Activated naive CD4-positive, alpha-beta T cell treated with anti-CD3 and anti-CD28 coated beads, Interleukin-2, amount 10 ng/mL, durations not matched to agents 7 days and 5 days (primary cell): ENCODE measurements at places on chromosomes 16 and 17.

DNA sequence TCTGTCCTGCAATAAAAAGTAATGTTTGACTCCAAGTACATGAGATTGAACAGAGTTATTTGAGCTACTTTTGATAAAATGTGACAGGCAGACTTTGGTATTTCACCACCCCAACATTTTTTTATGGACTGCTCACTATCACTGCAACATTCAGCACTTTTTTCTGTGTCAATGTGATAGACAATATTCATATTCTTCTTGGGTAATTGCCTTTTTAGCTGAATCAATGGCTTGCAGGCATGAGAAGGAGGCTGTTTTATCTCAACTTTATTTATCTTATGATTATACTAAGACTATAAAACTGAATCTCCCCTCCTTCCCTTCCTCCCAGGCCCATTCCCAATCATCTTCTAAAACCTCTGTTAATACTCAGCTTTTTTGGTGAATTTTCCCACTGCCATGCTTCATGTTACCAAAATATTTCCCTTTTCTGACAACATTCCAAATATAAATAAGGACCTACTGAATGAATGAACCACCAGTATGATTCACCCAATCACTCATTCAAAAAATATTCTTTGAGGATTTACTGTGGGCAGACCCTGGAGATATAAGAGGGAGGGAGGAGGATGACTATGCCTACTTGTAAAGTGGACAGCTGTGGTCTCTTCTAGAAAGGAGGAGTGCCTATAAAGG is 67.6 kb downstream of the CDH13 start:
- no peak for DNase-seq

DNA sequence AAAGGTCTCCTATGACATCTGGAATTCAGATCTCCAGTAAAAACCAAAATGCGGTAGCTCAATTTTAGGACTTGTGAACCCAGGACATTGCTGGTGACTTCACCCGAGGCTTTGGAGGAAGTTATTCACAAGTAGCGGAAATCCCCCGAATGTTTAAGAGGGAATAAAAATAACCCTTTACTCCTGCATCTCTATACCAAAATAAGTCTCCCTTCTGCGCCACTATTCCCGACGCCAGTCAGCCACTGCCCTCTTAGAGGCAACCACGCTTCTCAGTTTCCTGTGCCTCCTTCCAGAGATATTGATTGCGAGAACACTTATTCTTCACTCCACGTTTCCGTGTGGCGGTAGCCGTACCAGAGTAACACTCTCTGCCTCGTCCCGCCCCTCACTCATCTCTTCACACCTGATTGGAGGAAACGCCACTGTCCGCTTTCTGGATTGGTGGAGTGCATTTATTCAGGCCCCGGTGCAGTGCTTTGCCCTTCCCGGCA is 27.4 kb downstream of the EMP2 start:
- DNase-seq, result peak; percentile 43

DNA sequence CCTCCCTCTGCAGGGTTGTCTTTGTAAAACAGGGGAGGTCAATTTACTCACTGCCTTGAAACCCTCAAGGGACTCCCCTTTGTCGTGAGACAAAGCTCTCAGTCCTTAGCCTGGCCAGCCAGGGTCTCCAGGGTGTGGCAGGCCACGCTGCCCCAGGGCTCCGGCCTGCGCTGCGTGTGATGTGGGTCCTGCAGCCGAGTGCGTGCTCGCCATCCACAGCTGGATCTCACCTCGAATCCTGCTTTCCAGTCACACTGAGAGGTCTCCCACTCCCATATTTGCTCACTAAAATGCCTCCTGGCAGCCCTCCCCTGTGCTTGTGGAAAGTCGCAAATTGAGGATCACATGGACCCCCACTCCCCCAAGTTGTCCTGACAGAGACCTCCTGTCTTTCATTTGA is 10.0 kb upstream of the CLEC18C start:
- no peak for DNase-seq

DNA sequence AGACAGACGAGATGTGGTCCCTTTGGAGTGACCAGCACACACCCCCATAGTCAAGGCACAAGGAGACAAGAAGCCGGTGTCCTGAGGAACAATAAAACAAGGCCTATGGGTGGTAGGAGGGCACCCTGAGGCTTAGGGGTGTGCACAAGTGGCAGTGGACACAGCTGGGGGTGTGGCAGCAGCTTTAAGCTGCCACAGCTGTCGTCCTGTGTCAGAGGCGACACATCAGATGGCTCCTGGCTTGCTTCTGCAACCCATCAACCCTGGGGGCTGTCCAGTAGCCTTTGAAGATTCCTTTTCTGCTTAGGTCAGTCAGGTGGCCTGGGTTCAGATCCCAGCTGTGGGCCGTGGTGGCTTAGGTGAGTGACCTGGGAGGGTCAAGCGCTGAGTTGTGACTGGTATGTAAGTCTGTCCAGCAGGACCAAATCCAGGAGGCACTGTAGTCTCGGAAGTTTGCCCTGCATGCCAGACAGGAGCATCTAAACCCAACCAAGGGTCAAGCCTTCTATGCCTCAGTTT is 15.8 kb downstream of the DRC3 start:
- no peak for DNase-seq

DNA sequence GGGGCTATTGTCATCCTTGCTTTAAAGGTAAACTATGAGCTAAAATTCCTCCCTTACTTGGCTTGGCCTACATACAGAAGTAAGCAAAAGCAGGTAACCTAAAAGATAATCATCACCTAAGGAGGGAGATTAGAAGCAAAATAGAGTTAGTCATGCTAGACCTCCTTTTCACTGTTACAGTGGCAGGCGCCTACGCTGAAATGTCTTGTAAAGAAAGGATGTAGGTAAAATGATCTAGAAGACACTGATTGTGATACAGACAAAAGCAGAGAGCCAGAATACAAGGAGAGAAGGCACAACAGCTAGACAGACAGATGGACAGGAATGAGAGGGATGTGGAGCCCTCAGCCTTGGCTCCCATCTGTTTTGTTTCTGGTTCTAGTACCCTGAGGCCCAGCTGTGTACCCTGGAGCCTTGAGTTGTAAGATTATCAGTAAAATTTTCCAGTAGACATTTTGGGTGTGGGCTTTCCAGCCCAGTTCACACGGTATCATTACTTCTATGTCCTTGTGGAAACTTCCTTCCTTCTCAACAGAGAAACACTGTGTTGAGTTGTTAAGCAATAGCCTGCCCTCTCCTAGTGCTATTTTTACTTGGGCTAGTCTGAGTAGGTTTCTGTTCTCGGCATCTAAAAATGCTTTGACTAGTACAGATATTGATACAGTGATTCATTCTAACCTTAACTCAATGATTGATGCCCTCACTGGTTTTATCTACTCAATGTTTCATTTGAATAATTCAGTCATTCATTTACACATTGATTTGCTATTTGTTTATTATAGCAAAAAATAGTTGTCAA is 7.7 kb upstream of the C16orf78 start:
- no peak for DNase-seq

- no peak for DNase-seq
Measured at GRCh38 chr17:44887971-44888954, 11.0 kb downstream of the EFTUD2 start.

GRCh38 chr17:79951361-79952264 is 84.1 kb downstream of the TBC1D16 start:
- DNase-seq, result peak; percentile 16

DNA sequence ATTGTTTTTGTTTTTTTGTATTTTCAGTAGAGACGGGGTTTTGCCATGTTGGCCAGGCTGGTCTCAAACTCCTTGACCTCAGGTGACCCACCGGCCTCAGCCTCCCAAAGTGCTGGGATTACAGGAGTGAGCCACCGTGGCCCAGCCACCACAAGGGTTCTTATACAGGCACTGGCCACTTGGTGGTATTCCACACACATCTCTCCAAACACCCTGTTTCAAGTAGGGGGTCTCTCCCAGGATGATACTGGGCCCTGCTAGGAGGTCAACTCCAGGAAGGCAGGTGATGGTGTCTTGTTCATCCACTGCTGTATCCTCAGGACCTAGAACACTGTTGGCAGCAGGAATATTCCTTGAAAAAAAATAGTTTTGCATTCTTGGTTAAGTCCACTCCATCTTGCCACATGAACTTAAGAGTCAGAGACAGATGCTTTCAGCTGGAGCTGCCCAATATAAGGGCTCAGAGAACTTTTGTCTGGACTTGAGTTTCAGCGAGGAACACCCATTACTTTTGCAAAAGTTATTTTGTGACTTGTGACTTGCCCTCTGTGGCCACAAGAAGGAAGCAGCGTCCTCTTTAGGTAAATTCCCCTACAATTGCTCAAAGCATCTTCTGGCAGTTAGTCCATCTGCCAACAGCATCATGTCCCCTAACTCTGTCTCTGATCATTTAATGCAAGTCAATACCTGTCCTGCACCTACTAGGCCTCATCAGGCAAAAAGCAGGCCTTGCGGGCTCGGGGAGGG is 7.4 kb upstream of the EEF2K start:
- no peak for DNase-seq

DNA sequence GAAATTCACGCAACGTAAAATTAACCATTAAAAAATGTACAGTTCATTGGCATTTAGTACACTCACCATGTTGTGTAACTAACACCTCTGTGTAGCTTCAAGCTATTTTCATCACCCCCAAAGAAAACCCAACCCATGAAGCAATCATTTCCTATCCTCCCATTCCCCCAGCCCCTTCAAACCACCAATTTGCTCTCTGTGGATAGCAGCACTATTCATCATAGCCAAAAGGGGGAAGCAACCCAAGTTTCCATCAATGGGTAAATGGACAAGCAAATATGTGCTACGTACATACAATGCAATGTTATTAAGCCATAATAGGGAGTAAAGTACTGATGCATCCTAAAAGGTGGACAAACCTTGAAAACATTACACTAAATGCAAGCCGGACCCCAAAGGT is 10.9 kb upstream of the KRT222 start:
- DNase-seq, result no peak

DNA sequence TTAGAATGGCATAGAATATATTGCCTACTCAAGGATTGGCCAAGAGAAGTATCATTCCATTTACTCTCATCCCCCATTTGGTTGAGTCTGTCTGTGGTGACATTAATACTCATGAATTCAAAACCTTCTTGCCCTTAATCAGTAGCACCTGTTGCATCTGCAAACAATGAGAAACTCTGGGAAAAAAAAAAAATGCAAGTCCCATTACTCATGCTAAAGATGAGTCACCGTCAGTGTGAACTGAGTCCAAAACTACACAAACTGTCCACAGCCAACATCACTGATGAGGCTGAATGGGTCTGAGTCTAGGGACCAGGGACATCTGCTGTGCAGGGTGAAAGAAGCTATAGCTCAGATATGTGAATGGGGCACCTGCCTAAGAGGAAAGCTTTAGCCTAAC is 96.9 kb upstream of the ADAMTS18 start:
- DNase-seq, result no peak

DNA sequence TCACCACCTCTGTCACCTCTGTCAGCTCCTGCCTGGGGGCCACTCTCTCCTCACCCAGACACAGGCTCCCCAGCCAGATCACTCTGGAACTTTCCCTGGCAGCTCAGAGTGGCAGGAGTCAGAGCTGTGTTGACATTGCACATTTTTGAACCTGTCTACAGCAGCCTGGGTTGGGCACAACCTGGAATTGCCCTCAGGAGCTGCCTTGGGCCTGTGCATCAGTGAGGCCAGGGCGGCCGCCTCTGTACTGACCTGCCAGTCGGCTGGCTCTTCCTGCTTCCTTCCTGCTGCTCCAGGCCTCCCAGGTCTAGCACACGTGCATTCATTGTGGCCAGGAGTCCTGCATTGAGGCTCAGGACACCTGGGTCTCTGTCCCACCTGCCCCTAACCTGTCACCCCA is 14.2 kb upstream of the TMEM11 start:
- DNase-seq, result no peak

DNA sequence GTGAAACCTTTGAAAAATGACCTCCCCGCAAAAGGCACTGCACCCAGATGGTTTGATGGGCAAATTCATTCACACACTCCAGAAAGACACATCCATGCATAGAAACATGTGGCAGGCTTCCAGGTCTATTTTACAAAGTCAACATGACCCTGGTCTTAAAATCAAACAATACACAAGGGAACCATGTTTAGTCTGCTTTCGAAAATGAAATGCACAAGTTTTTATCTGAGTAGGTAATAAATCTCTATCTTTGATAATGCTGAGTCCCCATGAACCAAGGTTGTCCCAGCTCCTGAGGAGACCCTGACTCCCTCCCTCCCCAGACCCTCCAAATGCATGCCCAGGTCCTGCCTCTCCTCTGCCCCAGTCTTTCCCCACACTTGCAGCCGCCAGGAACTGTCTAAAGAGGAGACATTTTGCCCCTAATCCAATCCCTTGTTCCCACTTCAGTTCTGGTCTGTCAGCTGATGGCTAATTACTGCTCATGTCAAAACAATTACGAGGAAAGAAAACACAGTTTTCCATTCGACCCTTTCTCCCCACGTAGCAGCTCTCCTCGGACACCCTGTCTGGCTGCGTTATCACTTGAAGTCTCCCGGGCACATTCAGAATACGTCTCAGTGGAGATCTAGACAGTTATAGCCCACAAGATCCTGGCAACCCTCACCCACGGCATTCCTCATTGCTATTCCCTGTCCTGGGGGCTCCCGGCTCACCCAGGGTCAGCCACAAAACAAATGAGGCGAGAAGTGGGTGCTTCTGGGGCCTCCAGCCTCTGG is 68.8 kb upstream of the RCVRN start:
- no peak for DNase-seq

- no peak for DNase-seq
Measured at GRCh38 chr17:82835766-82836512, 3.9 kb downstream of the ZNF750 start.

- DNase-seq, result no peak
Measured at GRCh38 chr16:9845661-9846361, 336.4 kb downstream of the GRIN2A start.

DNA sequence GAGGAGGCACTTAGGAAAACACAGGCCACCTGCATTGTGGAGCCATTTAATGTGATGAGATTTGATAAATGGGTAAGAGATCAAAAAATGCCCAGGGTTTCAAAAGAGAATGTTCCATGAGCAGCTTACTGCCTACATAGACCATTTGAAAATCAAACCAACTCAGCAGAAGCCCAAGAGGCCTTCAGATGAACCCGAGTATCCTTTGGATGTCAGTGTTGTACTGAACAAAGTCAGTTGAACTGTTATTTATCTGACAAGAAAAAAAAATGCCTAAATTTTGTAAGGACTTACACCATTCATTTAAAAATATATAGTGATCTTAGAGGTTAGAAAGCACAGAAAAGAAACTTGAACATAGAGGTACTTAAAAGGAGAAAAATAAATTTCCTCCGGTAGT is 381.7 kb downstream of the ZFHX3 start:
- no peak for DNase-seq

GRCh38 chr16:2532494-2533141 is 1.4 kb upstream of the CEMP1 start:
- DNase-seq, result peak; percentile 77

GRCh38 chr17:5785338-5785737 is 201.0 kb upstream of the NLRP1 start:
- DNase-seq, result no peak

GRCh38 chr17:77425791-77426641 is 285.2 kb downstream of the SEC14L1 start:
- no peak for DNase-seq

DNA sequence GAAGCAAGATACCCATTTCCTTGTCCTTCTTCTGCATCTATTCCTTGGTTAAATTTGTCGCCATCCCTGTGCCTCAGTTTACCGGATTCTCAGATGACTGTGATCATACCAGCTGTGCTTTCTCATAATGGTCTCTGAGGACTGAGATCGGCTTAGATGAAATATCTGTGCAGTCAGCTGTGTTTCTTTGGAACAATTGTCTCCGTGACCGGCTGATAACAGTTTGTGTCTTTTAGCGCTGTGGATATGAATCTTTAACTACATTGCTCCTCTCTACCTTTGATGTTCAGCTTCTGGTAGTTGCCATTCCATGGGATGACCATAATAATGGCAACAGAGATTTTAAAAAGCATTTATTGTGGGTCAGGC is 473 bp downstream of the FTO start:
- no peak for DNase-seq
